ENCODE measurements at places on chromosomes 7 and 10. TPM values are rescaled to one million over a fixed set of nuclear protein-coding genes. Genes with fewer than 3 reads are reported as not detected.
A peak's percentile ranks its signal among the peaks of the same experiment; 100 is the strongest.

Gene GAD2
- 0.86 TPM for polyA plus RNA-seq

Gene EBF3
- 0.12 TPM for polyA plus RNA-seq

DNA sequence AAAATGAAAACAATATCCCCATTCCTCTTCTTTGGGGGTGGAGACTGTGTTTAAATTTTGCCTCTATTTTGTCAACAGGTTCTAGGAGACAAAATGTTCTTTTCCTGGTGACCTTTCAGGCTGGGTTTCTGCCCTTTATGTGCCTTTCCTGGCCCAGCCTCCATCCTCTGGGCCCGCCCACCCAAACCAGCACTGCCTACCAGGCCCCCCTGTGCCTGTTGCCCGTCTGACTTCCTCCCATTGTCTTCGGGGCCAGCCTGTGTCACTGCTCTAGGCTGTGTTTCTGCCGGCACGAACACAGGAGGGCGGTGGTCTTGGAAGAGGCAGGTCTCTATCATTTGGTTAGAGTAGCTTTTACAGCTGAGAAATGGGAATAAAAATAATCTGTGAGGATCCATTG is 13.9 kb downstream of the TSPAN14 start:
- no peaks in the 10 kb centered on the region for H3K36me3 ChIP-seq
- peaks cover 50% of the 10 kb centered on the region for H3K4me1 ChIP-seq
- no peak overlapping the region for H3K4me3 ChIP-seq
- no peak overlapping the region for H3K27ac ChIP-seq
- DNase-seq, result peak; percentile 87
- peaks cover 29% of the 10 kb centered on the region for H3K27me3 ChIP-seq

Gene PLEKHS1
- not detected for polyA plus RNA-seq

Gene CLDN3
- polyA plus RNA-seq, result 20.1 TPM

Gene CYP2C19
- polyA plus RNA-seq, result not detected

DNA sequence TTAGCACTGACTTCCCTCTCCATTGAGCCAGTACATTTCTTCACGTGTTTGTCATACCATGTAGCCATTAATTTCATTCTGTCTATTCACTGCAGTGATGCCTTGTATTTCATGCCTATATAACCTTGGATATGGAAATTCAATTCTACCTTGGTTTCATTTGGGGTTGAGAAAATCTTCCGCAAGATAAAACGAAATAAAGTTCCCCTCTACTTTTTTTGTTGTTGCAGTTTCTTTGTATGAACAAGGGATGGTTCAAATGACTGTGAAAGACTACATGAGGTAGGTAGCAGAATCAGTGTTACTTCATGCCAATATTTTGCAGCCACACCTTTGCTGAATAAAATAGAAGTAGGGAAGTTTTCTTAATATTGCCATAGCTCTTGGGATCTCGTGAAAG is 55.6 kb downstream of the ITPRID1 start:
- H3K4me1 ChIP-seq, result peaks cover 14% of the 10 kb centered on the region
- no peak overlapping the region for H3K4me3 ChIP-seq
- no peaks in the 10 kb centered on the region for H3K27me3 ChIP-seq
- no peak overlapping the region for H3K27ac ChIP-seq
- no peaks in the 10 kb centered on the region for H3K36me3 ChIP-seq

GRCh38 chr7:37352974-37353948 is 95.4 kb downstream of the ELMO1 start:
- no peaks in the 10 kb centered on the region for H3K27me3 ChIP-seq
- no peak overlapping the region for H3K4me3 ChIP-seq
- H3K27ac ChIP-seq, result no peak overlapping the region
- no peaks in the 10 kb centered on the region for H3K36me3 ChIP-seq

DNA sequence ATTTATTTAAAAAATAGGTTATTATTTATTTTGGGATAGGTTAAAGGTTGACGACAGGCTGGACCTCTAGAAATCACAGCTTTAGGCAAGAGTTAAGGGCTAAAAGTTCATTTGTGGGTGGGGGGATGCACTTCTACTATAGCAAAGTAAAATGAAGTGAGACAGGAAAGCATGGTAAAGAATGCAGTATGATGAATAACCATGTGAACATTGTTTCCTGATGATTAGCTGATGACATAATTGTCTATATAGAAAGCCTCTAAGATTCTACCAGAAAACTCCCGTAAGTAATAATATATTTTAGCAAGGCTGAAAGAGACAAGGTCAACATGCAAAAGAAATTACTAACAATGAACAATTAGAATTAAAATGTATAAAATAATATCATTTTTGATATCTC is 25.7 kb upstream of the PRSS37 start:
- no peak for DNase-seq
- H3K27me3 ChIP-seq, result no peaks in the 10 kb centered on the region
- no peak overlapping the region for H3K4me3 ChIP-seq
- H3K4me1 ChIP-seq, result no peaks in the 10 kb centered on the region
- H3K36me3 ChIP-seq, result no peaks in the 10 kb centered on the region

Gene ACSL5
- polyA plus RNA-seq, result 0.09 TPM

DNA sequence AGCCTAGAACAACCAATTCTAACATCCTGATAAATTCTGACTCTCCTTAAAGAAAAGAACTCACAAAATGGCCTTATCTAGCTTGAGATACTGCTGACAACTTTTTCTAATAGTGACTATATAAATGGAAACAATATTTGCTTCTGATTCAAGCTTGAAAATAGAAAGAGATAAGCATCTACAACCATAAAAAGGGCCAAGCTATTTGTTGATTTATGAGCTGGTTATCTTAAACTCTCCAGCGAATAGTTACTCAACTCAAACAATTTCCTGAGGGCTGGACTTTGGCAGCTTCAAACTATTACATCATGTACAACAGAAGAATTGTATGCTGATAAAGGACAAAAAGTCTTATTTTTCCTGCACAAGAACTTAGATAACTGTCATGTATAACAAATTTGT is 4.6 kb downstream of the USP54 start:
- no peak overlapping the region for H3K27ac ChIP-seq
- no peaks in the 10 kb centered on the region for H3K36me3 ChIP-seq
- DNase-seq, result no peak
- no peak overlapping the region for H3K4me3 ChIP-seq
- peaks cover 24% of the 10 kb centered on the region for H3K4me1 ChIP-seq
- H3K27me3 ChIP-seq, result no peaks in the 10 kb centered on the region

DNA sequence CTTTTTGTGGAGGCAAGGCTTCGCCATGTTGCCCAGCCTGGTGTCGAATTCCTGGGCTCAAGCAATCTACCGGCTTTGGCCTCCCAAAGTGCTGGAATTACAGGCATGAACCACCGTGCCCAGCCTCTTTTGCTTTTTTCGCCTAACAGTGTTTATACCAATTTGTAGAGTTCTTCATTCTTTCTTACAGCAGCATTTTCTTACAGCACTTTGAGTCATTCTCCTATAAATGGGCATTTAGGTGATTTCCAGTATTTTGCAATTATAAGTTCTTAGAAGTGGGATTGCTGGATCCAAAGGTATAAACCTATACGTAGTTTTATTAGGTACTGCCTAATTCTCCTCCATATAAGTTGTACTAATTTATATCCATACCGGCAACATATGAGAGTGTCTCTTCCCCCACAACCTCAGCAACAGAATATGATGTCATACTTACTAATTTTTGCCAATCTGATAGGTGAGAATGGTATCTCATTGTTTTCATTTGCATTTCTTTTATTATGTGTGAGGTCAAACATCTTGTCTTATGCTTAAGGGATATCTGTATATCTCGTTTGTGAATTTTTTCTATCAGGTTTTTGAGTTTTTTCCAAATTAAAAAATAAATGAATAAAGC is 39.1 kb downstream of the SUFU start:
- no peaks in the 10 kb centered on the region for H3K27me3 ChIP-seq
- H3K27ac ChIP-seq, result no peak overlapping the region
- no peaks in the 10 kb centered on the region for H3K4me1 ChIP-seq
- H3K4me3 ChIP-seq, result no peak overlapping the region
- no peak for DNase-seq

GRCh38 chr7:159192013-159192412 is 47.3 kb upstream of the VIPR2 start:
- DNase-seq, result no peak
- H3K36me3 ChIP-seq, result 0 out of 2 replicates have a peak, but pooled peaks cover 8% of the 10 kb centered on the region
- no peak overlapping the region for H3K4me3 ChIP-seq
- no peaks in the 10 kb centered on the region for H3K4me1 ChIP-seq

DNA sequence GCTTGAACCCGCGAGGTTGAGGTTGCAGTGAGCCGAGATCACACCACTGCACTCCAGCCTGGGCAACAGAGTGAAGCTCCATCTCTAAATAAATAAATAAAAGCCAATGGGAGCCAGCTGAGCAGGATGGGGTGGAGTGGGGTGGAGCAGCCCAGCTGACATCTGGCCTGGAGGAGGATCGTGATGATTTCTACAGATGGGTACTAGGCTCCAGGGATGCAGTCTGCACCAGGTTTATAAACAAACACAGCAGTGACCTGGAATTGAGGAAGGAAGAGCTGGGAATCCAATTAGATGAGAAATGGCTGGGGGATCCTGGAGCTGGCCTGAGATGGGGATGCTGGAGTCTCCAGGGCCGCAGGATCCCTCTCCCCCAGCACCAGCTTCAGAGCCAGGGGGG is 7.3 kb upstream of the GRIFIN start:
- H3K27me3 ChIP-seq, result no peaks in the 10 kb centered on the region
- no peak overlapping the region for H3K4me3 ChIP-seq
- no peaks in the 10 kb centered on the region for H3K4me1 ChIP-seq
- no peak for DNase-seq

Measured in GM23338 (cell line).